ENCODE measurements at places on chromosomes 12 and 14. TPM values are rescaled to one million over a fixed set of nuclear protein-coding genes. Genes with fewer than 3 reads are reported as not detected.

DNA sequence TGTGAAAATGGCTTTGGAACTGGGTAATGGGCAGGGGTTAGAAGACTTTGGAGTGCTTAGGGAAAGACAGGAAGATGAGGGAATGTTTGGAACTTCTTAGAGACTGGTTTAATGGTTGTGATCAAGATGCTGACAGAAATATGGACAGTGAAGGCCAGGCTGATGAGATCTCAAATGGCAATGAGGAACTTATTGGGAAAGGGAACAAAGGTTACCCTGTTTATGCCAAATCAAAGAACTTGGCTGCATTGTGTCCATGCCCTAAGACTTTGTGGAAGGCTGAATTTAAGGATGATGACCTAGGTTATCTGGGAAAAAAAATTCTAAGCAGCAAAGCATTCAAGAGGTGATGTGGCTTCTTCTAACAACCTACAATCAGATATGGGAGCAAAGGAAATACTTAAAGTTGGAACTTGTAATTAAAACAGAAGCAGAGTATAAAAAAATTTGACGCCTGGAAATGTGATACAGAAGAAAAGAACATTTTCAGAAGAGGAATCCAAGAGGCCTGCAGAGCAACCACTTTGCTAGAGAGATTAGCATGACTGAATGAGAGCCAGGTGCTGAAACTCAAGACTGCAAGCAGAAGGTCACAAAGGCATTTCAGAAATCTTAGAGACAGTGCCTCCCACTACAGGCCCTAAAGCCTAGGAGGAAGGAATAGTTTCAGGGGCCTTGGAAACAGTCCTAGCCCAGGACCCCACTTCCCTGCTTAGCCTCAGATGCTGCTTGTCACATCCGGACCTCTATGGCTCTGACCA lies 65.6 kb upstream of the FLRT2 start:
- DNase-seq = no peak

GRCh38 chr14:80047761-80048160 lies 163.5 kb downstream of the DIO2 start:
- DNase-seq = no peak

DNA sequence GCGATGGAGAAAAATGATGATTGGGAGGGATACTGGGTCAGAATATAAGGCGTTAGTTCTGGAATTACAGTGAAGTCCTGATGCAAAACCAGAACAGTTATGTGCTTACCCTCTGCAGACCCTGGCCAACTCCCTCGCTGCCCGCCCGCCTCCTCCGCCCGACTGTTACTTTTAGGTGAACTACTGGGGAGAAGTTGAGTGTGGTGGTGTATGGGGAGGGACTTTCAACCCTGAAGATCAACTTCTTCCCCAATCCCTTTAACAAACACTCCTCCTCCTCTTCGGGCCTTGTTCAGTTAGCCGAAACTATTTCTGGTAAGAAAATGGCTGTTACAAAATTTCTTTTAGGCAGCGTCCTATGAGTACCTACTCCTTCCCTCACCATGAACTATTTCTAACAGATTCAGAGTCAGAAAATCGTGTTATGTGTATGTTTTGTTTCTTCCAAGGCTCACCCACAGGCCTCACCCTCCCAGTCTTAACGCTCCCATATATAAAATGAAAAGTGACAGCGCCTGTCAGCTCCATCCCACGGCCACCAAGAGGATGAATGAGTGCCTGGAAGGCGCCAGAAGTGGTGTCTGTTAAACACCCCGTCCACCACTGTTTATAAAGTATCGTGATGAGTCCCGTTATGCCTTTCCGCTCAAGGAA lies 1.3 kb downstream of the FBXO33 start:
- no peak for DNase-seq

- no peak for DNase-seq
These were observed 56.1 kb upstream of the DYRK2 start for GRCh38 chr12:67592228-67593011.

Gene TEX52
- total RNA-seq = not detected

- DNase-seq = no peak
These were observed 102.7 kb upstream of the FKBP4 start for GRCh38 chr12:2692080-2692479.

Gene SAMD15
- 1.0 TPM for total RNA-seq

DNA sequence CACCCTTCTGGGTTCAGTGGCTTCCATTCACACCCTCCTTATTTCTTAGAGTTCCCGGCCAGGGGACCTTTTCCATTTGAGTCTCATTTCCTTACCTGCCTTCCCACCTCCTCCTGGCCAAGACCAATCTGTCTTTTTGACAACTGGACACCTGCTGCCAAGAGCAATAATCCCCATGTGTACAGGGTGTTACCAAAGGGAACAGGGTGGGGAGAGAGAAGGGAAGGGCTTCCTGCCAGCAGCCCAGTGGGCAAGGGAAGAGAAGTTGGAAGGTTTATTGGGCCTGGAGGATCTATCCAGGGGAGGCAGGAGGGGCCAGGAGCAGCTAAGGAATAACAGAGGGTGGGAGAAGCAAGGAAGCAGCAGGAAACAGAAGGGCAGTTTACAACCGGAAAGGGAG lies 346.2 kb downstream of the C12orf75 start:
- DNase-seq = no peak

GRCh38 chr12:64992641-64993040 lies 128.5 kb downstream of the WIF1 start:
- no peak for DNase-seq

- DNase-seq = no peak
These were observed 157.8 kb downstream of the ZFP36L1 start for GRCh38 chr14:68634874-68635595.

Gene NDUFA9
- 143 TPM for total RNA-seq

- DNase-seq = no peak
These were observed 194.8 kb downstream of the CACNA1C start for GRCh38 chr12:2247596-2247995.

DNA sequence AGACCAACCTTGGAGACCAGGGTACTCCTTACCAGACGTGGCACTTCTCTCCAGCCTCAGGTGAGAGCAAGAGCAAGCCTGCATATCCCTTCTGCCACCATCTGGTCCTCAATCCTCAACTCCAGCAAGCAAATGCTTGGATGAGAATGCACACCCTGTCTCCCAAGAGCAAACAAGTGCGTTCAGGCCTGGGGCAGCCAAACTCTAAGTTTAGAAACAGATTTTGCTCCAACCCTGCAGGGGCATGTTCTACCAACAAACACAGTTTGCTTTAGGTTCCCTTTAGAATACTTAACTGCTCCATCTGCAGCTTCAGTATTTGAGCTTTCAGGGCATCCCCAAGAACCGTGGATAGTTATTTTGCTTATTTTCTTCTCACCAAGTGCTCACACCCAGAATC lies 55.9 kb upstream of the FICD start:
- no peak for DNase-seq

Gene KRT73
- 0.13 TPM for total RNA-seq

Gene MANSC1
- 0.31 TPM for total RNA-seq

DNA sequence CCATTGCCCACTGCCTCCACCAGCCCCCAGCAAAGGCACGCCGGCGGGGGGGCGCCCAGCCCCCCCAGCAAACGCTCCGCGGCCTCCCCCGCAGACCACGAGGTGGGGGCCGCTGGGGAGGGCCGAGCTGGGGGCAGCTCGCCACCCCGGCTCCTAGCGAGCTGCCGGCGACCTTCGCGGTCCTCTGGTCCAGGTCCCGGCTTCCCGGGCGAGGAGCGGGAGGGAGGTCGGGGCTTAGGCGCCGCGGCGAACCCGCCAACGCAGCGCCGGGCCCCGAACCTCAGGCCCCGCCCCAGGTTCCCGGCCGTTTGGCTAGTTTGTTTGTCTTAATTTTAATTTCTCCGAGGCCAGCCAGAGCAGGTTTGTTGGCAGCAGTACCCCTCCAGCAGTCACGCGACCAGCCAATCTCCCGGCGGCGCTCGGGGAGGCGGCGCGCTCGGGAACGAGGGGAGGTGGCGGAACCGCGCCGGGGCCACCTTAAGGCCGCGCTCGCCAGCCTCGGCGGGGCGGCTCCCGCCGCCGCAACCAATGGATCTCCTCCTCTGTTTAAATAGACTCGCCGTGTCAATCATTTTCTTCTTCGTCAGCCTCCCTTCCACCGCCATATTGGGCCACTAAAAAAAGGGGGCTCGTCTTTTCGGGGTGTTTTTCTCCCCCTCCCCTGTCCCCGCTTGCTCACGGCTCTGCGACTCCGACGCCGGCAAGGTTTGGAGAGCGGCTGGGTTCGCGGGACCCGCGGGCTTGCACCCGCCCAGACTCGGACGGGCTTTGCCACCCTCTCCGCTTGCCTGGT lies at the start of gene CDKN1B:
TSS of gene CDKN1B (plus strand) at position 576 of the 793 bp plus-strand sequence. CDS start 472 bp downstream, outside the sequence.
- DNase-seq = peak; percentile 82

Gene CCDC197
- not detected for total RNA-seq

- DNase-seq = no peak
These were observed 776 bp downstream of the RDH5 start for GRCh38 chr12:55720894-55721444.

Gene CD4
- 1.2 TPM for total RNA-seq

Gene RIPK3
- 11.6 TPM for total RNA-seq

DNA sequence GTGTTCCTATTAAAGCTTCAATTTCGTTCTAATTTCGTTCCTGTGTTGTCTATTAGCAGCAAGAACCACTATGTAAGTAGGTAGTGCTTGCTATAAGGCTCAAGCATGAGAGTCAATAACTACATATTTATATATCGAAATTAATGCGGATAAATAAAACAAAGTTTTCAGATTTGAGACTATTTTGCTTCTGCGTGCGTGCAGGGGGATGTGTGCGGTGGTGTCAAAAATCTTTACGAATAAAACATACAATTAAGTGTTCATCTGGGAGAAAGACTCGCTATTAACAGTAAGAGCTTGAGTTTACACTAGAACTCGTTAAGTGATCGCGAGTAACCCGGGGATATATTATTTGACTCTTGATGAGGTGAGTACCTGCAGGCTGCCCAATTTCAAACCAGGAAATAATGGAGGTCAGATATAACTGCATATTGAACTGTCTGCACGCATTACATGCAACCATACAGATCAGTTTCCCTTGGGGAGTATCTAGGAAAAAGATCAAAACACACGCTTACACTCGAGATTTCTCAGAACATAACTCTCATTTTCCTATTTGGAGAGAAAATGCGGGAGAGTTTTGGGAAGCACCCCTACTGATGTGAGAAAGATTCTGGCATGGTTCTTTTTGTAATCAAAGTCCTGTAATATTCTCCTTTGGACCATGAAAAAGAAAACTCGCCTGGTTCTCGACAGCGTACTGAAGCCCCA lies 813 bp downstream of the TWF1 start:
- DNase-seq = peak; percentile 31

Gene RD3L
- not detected for total RNA-seq

Gene KLRG1
- total RNA-seq = 11.5 TPM

GRCh38 chr12:87385322-87385721 lies 643.9 kb downstream of the C12orf50 start:
- DNase-seq = no peak

DNA sequence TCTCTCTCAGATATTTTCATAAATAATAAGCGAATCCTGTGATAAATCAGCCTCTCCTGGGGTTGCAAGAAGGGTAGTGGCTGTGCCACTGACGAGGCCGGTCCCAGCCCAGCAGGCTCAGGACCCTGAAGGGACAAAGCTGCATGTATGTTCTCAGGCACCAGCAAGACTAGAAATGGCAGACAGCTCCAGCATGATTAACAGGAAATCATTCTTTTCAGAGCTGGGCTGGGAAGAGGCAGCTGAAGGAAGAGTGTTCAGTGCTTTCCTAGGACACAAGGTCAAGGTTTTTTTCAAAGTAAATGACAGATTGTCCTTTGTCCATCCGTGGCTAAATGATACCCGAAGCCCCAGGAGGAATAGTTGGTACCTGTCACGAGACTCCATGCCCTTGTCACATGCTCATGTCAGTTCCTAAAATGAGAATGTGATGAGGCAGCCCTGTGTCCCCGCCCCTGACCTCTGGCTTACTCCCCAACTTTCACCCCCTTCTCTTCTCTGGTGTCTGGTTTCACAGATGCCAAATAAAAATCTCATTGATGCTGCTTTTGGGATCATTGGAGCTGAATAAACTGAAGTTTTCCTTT lies 65.1 kb downstream of the PPP1R36 start:
- DNase-seq = no peak

Gene SNX6
- total RNA-seq = 67.1 TPM

- DNase-seq = no peak
These were observed 325.5 kb downstream of the FOXG1 start for GRCh38 chr14:29092121-29092520.

DNA sequence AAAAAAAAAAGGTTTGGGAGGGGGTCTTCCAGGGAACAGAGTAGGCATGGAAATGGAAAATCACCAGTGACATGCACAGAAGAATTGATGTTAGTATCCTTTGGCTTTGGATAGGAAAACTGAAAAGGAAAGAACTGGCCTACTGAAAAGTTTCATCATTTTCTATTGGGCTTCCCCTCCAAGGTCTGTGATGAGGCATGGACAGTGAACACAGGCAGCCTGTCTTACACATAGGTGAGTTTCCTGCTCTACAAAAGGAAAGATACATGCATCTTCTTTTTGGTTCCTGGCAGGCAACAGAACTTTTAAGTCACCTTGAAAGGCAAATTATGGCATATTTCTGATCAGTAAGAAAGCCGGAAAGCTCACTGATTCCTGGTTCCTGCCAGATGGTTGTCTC lies 5.8 kb downstream of the BMAL2 start:
- no peak for DNase-seq

Measured in CD8-positive, alpha-beta memory T cell (primary cell).